SIG-M5 (cell line): ENCODE measurements at places on chromosomes 3 and 15.

- DNase-seq, result no peak
These were observed 2.5 kb downstream of the MOBP start for GRCh38 chr3:39469945-39470344.

- DNase-seq, result no peak
These were observed 16.3 kb upstream of the SLC41A3 start for GRCh38 chr3:126100269-126100633.

DNA sequence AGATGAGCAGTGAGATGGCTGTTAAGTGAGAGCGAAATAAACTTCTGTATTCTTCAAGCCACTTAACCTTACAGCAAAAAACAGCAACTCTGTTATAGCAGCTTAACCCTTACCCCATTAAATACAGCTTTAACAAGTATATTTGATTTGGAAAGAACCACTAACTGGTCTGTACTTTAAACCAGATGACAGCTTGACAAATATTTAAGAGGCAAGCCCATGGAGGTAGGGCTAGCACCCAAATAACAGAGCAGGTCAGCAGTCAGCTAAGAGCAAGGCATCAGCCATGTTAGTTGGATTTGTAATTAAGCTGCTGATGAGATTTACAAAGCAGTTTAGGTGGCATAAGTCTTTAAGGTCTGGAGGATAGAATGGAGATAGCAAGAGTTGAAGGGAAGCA is 3.5 kb downstream of the LZTFL1 start:
- DNase-seq, result no peak

DNA sequence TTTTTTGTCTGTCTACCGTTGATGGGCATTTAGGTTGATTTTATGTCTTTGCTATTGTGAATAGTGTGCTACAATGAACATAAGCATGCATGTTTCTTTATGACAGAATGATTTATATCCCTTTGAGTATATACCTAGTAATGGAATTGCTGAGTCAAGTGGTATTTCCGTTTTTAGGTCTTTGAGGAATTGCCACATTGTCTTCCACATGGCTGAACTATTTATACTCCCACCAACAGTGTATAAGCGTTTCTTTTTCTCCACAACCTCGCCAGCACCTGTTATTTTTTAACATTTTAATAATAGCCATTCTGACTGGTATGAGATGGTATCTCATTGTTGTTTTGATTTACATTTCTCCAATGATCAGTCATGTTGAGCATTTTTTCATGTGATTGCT is 89.6 kb upstream of the GALNT15 start:
- DNase-seq, result no peak

DNA sequence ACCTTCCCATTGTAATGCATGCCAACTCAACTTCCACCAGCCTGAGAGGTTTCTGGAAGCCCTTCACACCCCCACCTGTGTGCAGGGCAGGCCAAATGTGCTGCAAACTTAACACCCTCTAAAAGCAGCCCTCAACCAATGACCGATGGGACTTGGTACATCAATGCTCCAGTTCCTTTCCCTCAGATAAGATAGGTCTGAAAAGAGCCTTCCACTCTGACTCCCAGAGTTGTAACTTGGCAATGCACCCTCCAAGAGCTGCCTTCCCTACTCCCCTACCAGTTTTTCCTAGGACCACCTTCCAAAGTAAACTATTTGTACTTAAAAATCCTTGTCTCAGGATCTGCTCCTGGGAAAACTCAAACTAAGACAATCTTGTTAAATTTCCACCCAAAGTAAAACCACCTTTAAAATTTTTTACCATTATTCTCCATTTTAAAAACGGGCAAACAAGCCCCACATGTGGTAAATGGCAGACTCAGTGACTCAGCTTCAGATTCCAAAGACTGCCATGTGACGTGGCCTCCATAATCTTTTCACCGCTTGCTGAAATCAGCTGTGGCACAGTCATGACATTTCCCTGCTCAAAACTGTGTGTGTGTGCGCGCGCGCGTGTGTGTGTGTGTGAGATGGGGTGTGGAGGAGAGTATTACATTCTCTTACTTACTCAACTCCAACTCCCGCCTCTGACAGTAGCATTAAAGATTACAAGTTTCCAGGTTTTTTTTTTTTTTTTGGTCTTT is 17.2 kb downstream of the RASGRP1 start:
- DNase-seq, result no peak

DNA sequence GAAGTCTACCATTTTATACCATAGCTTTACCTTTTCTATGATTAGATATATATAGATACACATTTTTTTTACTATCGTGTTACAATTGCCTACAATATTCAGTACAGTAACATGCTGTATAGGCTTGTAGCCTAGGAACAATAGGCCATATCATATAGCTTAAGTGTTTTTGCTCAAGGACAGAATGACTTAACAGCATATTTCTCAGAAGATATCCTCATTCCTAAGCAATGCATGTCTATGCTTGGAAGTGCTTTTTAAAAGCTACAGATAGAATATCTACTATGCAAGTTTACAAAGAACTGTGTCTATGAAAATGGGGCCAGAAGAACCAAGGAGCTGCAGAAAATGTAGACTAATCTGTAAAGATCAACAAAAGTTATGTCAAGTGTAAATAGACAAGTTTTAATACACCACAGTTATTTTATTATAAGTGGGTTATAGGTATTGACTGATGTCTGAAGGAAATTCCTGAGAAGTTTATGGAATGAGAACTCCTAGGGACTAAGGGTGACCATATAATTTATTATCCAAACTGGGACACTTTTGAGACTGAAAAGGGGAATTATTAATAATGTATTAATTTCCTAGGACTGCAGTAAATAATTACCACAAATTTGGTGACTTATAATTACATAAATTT is 138.7 kb upstream of the TGFBR2 start:
- DNase-seq, result no peak

- DNase-seq, result no peak
These were observed 36.7 kb upstream of the ZNF774 start for GRCh38 chr15:90315278-90315982.

GRCh38 chr3:159928071-159928491 is 60.6 kb upstream of the IL12A start:
- no peak for DNase-seq

GRCh38 chr3:40254491-40254890 is 55.0 kb upstream of the EIF1B start:
- DNase-seq, result no peak

- DNase-seq, result no peak
These were observed 16.1 kb downstream of the C3orf22 start for GRCh38 chr3:126542340-126543241.

DNA sequence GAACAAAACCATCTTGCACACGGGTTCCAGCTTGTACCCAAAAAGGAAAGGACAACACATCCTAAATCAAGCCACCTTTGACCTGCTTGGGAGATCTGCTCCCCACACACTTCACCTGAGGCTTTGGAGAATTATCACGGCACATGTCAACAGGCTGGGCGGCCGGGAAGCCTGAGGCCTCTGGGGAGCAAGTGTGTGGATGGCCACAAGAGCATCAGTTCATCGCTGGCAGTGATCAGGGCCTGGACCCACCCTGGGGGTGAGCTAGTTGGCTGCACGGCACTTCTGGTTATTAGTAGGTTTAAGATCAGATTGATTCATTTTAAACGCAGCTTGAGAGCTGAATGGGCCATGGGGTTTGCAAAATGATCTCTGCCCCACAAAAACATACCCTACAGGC is 108.5 kb downstream of the CHSY1 start:
- DNase-seq, result no peak

GRCh38 chr3:129597087-129597999 is 9.1 kb downstream of the PLXND1 start:
- DNase-seq, result no peak

- no peak for DNase-seq
These were observed 44.7 kb upstream of the CADPS start for GRCh38 chr3:62919784-62920465.

DNA sequence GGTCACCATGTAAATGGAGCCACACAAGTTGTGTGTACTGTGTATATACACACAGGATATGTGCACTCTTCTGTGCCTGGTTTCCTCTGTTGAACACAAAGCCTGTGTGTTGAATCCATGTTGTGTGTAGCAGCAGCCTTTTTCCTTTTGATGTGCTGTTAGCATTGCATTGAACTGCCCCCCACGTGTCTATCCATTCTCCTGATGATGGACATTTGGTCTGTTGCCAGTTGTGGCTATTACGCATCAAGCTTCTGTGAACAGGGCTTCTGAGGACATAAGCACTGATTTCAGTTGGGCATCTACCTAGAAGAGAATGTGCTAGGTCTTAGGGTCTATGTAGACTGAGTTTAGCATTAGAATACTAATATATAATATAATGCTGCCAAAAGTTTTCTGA is 77.4 kb downstream of the LSM3 start:
- no peak for DNase-seq

- no peak for DNase-seq
These were observed 11.7 kb downstream of the SCAANT1 start for GRCh38 chr3:63900459-63900858.

DNA sequence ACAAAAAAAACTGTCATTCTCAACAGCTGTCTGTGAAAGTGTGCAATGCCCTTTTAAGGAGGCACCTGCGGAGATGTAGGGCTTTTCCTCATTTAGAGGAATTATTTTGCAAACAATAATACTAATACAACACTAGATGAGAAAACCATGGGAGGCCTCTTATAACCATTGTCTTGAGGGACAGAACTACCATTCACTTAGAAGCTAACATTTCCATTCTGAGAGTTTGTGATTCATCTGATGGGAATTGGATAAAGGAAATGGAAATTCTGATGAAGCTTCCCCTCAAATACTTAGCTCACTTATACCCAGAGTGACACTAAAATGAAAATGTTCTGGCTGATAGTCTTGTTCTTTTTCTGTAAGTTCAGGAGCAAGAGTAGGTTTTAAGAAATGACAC is 147.7 kb downstream of the CADPS start:
- no peak for DNase-seq

- DNase-seq, result peak; percentile 15
These were observed 49.2 kb downstream of the PHC3 start for GRCh38 chr3:170132335-170132734.

DNA sequence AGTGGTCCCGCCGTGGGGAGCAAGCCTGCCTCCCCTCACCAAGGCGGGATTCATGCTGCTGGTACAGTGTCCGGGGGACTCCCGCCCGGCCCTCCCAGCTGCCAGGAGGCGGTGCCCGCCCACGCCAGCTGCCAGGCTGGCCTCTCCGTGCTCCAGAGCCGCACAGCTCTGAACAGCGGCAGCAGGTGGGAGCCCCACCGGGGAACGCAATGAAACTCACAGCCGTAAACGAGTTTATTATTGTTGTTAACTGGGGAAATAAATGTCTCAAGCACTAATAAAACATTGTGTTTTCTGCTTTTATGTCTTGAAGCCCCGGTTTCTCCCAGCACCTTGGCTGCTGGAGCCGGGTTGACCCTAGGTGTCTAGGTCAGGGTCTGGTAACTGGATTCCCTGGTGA is 317.7 kb upstream of the TLE3 start:
- no peak for DNase-seq

GRCh38 chr3:13666781-13667709 is 118.1 kb downstream of the FBLN2 start:
- DNase-seq, result no peak

- DNase-seq, result no peak
These were observed 153.8 kb downstream of the SEMA6D start for GRCh38 chr15:47870956-47871625.

DNA sequence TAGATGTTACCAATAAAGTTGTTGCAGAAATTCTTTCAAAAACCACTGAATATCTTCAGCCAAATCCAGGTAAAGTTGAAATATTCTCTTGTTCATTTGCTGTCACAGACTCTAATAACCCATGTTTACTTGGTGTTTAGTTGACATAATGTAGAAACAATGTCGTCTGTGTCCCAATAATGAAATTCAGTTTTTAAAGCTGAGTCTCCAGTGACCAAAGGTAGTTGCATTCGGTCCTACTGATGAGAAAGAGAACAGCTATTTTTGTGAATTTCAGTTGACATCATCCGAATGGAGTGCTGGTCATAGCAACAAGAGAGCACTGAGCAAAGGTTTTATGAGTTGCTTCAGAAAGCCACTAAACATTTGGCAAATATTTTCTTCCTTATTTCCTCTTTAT is 88.8 kb upstream of the ADAMTSL3 start:
- DNase-seq, result no peak

- DNase-seq, result no peak
These were observed 157.9 kb downstream of the BBX start for GRCh38 chr3:107680698-107681097.

DNA sequence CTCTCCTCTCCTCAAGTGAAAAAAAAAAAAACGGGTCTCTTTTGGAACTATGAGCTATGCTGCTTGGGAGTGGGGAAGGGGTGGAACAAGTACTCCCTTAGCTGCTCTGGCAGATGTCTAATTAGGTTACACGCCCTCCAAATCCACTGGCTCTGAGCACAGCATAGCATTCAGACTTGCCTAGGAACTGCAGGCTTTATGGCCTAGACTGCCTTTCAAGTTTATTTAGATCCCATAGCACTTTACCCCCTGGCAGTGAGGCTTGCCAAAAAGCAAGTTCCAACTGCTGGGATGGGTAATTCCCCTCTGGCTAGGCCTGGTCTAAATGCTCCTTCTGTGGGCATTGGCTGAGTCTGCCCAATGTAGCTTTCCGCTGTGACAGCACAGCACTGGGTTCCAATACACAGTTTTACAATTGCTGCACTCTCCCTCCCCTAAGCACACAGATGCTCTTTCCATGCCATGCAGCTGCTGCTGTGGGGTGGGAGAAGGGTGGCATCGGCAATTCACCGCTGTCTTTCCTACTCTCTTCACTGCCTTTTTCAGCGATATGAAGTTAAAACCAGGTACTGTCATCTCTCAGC is 152.8 kb downstream of the KCNAB1 start:
- DNase-seq, result no peak

DNA sequence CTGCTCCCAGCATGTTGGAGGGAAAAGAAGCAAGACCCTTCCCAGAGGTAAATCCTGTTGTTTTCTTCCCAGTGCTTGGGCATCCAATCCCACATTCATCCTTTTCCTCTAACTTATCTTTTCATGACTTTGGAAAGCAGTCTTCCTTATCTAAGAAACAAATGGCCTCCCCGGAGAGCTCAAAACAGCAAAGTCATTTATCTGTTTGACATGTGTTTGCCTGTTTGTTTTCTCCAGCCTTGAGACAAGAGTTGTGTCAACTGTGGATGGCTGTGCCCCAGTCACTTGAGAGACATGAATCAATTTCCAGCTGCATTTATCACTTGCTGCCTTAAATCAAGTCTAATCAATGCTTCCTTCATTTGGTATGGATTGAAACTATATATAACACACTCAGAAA is 103.9 kb downstream of the SHQ1 start:
- DNase-seq, result no peak
